CD4-positive, alpha-beta T cell treated with Interferon alpha-2 for 1 hour (primary cell): ENCODE measurements at places on chromosomes 7 and 10.

DNA sequence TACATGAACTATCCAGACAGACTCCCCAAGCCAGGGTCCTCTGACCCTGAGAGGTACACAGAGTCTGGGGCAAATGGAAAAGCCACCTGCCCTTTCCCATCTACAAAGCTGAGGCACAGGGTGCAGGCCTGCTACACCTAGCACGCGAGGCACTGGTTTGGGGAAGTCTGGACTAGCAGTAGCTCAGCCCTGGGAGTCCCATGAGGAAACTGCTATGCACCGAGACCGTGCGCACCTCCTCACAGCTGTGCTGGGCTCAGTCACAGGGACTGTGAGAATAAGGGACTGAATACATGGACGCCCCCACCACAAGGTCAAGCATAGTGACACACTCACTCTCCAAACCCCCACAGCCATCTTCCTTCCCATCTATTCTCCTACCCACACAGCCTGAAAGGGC is 8.2 kb downstream of the MAT1A start:
- DNase-seq: no peak

- no peak for DNase-seq
Measured at GRCh38 chr7:150924369-150924781, 53.7 kb downstream of the KCNH2 start.

DNA sequence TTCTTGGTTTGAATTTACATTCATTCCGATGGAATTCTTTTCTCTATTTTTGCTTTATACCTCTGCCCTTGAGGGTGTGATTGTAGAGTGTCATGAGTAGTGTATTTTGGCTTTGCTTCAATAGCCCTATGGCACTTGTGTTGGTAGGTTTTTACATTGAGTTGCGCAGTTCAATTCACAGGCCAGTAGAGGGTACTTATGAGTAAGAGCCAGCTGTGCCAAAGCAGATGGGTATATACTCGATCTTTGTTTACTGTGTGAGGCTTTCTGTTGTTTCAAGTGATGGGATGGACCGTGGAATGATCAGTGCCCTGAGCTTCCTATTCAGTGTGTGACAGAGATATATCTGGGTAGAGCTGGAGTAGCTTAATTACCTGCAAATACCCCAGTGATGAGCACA is 4.3 kb upstream of the AKR1C3 start:
- DNase-seq: peak; percentile 45

- no peak for DNase-seq
Measured at GRCh38 chr10:48496105-48496830, 108.6 kb downstream of the ARHGAP22 start.

DNA sequence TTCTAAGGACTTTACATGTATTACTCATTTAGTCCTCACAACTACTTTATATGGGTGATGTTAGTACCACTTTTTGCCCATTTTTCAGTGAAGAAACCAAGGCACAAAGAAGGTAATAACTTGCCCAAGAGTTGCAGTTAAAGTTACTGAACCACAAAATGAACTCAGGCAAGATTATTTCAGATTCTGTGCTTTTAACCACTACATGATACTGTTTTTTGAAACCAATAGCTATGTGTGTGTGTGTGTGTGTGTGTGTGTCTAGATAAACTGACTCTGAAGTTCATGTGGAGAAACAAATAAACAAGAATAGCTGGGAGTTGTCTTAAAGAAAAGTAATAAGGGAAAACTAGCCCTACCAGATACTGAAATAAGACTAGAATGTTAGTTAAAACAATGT is 60.8 kb upstream of the OIT3 start:
- DNase-seq: no peak

- no peak for DNase-seq
Measured at GRCh38 chr7:115198143-115198542, 276.2 kb downstream of the MDFIC start.

DNA sequence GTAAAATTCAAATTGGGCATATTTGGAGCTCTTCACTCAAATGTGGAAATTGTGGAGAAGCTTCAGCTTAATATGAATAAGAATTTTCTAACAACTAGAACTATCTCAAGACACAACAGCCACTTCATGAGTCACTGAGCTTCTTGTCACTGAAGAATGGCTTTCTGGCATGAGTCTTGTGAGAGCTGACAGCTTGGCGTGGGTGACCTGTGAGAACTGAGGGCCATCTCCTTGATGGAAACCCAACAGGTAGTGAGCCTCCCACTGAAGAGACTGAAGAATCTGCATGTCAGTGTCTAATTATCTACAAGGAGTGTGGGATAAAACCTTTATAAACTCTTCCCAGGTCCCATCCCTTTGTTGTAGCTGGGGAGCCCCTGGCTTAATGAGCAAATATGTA is 66.0 kb downstream of the CLEC2L start:
- DNase-seq: no peak

GRCh38 chr7:150325110-150325611 is 1.8 kb upstream of the ACTR3C start:
- DNase-seq: peak; percentile 10

GRCh38 chr7:100476903-100477870 is 1.8 kb downstream of the TSC22D4 start:
- peak; percentile 48 for DNase-seq

- DNase-seq: no peak
Measured at GRCh38 chr7:154651501-154651900, 351.4 kb downstream of the PAXIP1 start.

- no peak for DNase-seq
Measured at GRCh38 chr10:126155528-126155927, 232.7 kb downstream of the ADAM12 start.

DNA sequence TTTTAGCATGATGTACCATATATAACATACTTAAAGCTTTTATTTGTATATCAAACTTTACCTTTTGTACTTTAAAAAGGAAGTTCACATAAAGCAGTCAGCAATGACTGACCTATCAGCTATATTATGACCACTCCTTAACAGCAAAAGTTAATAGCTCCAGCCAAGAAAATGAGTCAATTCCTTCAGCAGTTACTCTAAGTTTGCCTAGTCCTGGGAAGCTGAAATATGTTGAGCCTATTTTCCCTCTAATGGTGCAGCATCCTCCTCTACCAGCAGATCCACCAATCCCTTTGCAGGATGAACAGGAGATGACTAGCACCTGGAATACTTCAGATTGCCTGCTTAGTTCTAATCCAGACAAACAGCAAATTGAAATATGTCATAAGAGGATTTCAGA is 64.2 kb downstream of the CUL2 start:
- no peak for DNase-seq

DNA sequence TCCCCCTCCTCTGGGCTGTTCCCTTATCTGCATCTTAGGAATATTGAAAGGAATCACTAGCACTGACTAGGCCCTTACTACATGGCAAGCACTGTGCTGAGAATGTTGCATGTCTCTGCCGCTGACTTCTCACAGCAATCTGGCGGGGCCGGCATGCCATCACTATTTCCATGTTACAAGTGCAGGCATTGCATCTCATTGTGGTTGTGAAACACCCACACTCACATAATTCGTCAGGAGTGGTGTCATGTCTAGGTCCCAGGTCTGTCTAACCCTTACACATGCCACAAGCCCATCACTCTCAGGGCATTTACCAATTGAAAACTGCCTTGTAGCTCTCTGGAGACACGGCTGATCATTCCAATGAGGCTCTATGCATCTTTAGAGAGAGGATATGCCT is 8.5 kb upstream of the IL2RA start:
- no peak for DNase-seq

DNA sequence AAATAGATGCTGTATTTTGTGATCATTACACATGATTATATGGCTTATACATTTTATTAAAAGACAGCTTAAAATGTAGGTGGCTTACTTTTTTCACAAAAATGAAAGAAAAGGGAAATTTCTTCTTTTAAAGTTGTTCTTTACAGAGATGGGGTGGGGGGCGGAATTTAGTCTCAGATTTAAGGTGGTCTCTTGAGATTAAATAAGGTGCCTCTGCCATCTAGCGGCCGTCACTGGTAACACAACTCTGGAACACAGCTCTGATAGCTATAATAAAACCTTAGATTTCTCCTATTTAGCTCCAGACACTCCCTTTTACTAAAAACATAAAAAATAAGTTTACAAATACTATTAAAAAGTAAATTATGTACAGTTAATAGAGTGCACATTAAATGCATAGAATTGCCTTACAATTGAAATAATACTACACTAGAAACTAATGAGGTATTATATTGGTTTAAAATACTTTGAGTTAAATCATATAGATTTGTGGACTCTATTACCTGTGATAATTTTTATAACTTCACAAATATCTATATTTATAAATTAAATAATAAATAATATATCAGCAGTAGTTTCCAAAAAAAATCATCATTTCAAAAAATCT is 210.9 kb downstream of the DGKB start:
- DNase-seq: peak; percentile 54

GRCh38 chr7:1204460-1205140 is 28.1 kb upstream of the UNCX start:
- no peak for DNase-seq

- no peak for DNase-seq
Measured at GRCh38 chr7:26779978-26780595, 84.3 kb downstream of the SKAP2 start.

DNA sequence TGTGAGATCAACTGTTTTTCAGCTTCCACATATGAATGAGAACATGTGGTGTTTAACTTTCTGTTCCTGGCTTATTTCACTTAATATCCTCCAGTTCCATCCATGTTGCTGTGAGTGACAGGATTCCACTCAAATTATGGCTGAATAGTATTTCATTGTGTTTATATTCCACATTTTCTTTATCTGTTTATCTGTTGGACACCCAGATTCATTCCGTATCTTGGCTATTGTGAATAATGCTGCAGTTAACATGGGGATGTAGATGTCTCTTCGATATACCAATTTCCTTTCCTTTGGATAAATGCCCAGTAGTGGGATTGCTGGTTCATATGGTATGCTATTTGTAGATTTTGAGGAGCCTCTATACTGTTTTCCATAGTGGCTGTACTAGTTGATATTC is 47.9 kb downstream of the GALNT11 start:
- DNase-seq: no peak

GRCh38 chr7:158648787-158649186 is 55.8 kb downstream of the NCAPG2 start:
- no peak for DNase-seq

GRCh38 chr7:94043299-94043698 is 39.1 kb upstream of the BET1 start:
- no peak for DNase-seq
